ENCODE measurements at places on chromosomes 13 and 19.

GRCh38 chr19:788983-789700 lies 8.1 kb upstream of the PTBP1 start:
- DNase-seq = no peak

DNA sequence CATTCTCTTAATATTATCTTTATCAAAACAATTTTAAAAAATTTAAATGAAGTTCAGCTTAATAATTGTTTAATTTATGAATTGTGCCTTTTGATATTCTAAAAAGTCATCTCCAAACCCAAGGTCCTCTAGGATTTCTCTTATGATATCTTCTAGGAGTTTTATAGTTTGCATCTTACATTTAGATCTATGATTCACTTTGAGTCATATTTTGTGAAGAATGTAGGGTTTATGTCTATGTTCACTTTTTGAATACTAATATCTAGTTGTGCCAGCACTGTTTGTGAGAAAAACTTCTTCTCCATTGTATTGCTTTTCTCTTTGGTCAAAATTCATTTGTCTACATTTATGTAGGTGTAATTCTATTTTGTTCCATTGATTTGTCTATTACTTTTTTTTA lies 1068.4 kb upstream of the SPRY2 start:
- no peak for DNase-seq

- no peak for DNase-seq
Measured at GRCh38 chr19:50432221-50433028, at the start of gene MYBPC2. Gene MYBPC2 (plus strand): TSS chr19:50432892. CDS start chr19:50432954, 62 bp downstream.

DNA sequence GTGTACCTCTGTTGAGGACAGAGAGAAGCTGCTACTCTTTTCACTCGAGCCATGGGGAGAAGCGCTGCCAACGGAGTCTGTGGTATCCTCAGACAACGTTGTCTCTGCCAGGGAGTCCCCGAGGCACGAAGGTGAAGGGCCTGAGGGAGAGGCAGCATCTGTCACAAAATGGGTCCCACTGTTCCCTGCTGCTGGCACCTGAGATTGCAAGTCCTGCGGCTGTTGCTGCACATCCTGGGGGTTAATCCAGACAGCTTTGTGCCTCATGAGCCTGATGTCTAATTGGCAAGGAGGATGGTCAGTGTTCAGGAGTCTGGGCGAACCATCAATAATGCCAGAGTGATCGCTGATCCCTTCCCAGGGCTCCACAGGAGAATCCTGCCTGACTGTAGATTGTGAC lies 15.0 kb downstream of the RUBCNL start:
- DNase-seq = no peak

GRCh38 chr13:108919036-108919907 lies 289.9 kb downstream of the MYO16 start:
- DNase-seq = no peak

DNA sequence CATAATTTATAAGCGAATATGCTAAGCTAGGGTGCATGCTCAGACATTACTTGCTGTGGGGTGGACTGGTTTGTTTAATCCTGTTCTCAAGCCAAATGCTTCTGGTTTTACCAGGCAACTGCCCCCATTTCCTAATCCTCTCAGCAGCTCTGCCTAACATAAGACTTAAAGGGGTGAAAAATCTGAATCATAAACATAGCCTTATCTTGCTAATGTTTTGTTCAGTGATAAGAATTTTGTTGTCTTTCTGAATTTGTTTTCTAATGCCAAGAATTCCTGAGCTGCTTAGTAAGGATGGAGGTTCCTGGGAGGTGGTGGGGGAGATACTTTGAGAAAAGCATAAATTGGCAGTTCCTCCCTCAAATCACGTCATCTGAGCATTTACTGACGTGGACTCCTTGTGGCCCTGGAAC lies 42.7 kb downstream of the ING1 start:
- no peak for DNase-seq

DNA sequence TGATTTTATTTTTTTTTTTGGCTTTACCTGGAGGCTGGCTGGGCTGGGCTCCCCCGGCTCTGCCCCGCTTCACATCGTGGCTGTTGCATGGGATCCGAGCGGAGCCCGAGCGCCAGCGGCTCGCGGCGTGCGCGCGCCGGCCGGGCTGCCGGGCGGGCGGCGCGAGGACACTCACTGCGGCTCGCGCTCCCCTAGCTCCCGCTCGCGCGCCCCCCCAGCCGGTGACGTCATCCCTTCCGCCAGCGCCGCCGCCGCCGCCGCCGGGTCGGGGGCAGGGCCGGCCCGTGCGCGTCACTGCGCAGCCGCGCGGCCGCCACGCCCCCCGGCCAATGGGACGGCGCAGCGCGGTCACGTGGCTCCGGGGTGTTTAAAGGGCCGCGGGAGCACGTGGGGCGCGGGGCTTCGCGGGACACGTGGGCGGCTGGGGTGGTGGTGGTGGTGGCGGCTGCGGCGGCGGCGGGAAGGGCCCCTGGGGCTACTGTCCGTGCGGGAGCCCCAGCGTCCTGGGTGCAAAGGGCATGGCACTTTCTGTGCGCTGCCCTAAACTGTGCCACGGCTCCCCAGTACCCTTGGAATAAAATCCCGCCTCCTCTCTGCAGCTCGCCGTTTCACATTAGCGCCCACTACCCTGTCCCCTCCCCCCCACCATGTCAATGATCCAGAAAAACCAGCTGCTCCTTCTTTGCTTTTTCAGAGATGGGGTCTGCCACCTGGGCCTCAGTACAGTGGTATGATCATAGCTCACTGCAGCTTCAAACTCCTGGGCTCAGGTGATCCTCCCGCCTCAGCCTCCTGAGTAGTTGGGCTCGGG lies at the start of gene PTPRS:
PTPRS (minus strand) TSS at position 176 of the 811 bp plus-strand sequence. CDS start 54,672 bp downstream, outside the sequence.
- DNase-seq = peak; percentile 37

DNA sequence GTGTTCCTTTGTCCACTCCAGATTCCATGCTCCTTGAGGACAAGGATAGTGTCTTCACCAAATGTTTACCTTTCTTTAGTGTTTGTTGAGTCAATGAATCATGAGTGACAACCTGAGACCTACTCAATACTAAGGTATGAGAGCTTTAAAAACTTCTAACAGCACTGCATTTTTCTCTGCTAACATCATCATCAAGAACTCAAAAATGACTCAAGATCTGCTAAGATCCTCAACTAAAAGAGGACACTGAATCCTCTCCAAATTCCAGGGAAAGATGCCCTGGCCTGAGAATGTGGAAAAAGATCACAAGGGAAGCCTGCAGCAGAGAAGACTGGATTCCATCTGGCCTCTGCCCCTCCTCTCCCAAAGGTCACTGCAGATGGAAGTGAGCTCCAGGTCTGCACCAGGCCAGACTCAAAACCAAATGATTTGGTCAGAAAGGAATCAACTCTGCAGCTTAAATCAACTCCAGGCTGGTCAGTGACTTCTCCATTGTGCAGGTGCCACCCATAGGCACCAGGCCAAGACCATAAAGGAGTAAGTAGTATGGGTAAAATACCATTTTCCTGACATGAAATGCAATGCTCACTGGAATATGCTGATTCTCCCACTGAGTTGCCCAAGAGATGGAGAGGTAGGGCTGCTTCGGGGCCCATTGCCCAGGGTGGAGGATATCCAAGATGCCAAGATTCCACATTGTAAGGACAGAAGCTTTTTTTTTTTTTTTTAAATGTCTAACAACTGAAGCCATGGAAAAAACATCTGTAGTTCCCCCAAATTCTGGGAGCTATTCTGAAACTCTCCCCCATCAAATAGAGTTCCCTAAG lies 89.5 kb upstream of the DOCK9 start:
- no peak for DNase-seq

GRCh38 chr19:45250832-45251451 lies at the start of gene MARK4:
Gene MARK4 (plus strand): TSS chr19:45251271. CDS start chr19:45251589, 318 bp downstream.
- DNase-seq = peak; percentile 39

GRCh38 chr13:99013951-99014350 lies 36.1 kb upstream of the DOCK9 start:
- DNase-seq = no peak

- no peak for DNase-seq
Measured at GRCh38 chr13:21309542-21310172, 133.2 kb downstream of the MRPL57 start.

DNA sequence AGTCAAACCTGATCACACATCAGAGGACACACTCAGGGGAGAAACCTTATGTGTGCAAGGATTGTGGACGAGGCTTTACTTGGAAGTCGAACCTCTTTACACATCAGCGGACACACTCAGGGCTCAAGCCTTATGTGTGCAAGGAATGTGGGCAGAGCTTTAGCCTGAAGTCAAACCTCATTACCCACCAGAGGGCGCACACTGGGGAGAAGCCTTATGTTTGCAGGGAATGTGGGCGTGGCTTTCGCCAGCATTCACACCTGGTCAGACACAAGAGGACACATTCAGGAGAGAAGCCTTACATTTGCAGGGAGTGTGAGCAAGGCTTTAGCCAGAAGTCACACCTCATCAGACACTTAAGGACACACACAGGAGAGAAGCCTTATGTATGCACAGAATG lies 8.2 kb upstream of the ZNF527 start:
- DNase-seq = no peak

- DNase-seq = no peak
Measured at GRCh38 chr13:50125304-50125553, 110.0 kb downstream of the KCNRG start.

- no peak for DNase-seq
Measured at GRCh38 chr13:23630349-23631093, 60.3 kb downstream of the TNFRSF19 start.

- no peak for DNase-seq
Measured at GRCh38 chr19:56144376-56144775, 3.3 kb downstream of the ZNF444 start.
